CD4-positive, CD25-positive, alpha-beta regulatory T cell (primary cell): ENCODE measurements at places on chromosomes 6 and 20. TPM values are rescaled to one million over a fixed set of nuclear protein-coding genes. Genes with fewer than 3 reads are reported as not detected.

The TNXB gene
- total RNA-seq = 11.2 TPM

The HLA-DPA1 gene
- 102 TPM for total RNA-seq

The SH3BGRL2 gene
- total RNA-seq = 4.7 TPM

The PRRT1 gene
- total RNA-seq = 0.39 TPM
